ENCODE measurements at places on chromosomes 11 and 22.

- no peak for DNase-seq
Observed at GRCh38 chr11:43582863-43583462, 97.6 kb upstream of the HSD17B12 start.

GRCh38 chr11:119686177-119686882 lies 42.7 kb downstream of the NECTIN1 start:
- DNase-seq: no peak

GRCh38 chr11:90722552-90723190 lies 499.8 kb upstream of the CHORDC1 start:
- DNase-seq: no peak

- no peak for DNase-seq
Observed at GRCh38 chr11:8586805-8587204, 7.2 kb downstream of the STK33 start.

- no peak for DNase-seq
Observed at GRCh38 chr11:133992121-133992520, 35.4 kb upstream of the IGSF9B start.

DNA sequence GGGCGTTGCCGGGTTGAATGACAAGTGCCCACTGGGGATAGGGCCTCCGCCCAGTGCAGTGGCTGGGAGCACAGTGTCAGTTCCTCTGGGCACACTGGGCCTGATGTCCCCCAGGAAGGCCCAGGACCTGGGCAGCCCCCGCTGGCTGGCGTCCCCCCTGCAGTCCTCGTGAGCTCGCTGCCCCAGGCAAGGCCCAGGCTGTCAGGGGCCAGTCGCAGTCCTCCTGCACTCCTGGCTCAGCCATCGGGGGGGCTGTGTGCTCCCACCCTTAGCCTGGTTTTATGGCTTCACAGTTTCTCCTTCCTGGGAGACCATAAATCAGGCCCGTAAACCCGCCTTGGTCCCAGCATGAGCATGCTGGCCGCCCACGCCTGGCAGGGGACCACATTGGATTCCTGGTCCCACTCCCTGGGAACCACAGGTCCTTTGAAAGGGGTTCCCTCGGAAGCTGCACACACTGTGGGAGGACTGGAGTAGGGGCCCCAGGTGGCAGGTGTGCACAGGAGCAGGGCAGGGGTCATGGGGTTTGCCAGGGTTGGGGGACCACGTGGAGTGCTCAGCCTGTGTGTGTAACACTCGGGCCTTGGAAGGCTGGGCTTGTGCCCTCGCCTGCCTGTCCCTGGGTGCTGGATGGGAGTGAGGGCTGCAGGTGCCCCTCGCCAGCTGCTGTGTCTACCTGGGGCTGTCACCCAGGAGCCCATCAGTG lies 113.6 kb downstream of the KCNQ1OT1 start:
- DNase-seq: no peak

DNA sequence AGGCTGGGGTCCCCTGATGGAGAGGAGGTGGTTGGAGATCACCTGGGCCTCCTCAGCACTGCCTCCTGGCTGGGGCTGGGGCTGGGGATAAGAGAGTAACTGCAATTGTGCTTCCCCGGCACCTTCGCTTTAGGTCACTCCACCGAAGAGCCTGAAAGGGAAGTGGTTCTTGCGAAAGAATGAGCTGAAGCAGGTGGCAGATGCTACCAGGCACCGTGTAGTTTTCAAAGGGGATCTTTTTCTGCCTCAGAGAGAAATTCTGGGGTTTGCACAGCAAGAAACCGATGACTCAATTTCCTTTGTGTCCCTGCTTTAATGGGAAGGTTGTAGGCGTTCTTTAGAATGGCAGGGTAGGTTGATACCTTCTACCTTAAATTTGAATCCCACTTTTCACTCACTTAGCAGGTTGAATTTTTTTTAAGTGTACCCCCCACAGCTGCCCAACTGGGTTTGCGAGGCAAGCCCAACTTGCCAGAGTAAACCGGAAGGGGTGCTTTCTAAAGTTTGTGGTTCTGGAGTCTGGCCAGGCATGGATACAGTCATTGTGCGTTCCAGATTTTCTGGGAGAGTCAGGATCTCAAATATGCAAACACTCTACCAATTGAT lies 5.3 kb downstream of the CD44 start:
- peak; percentile 33 for DNase-seq

DNA sequence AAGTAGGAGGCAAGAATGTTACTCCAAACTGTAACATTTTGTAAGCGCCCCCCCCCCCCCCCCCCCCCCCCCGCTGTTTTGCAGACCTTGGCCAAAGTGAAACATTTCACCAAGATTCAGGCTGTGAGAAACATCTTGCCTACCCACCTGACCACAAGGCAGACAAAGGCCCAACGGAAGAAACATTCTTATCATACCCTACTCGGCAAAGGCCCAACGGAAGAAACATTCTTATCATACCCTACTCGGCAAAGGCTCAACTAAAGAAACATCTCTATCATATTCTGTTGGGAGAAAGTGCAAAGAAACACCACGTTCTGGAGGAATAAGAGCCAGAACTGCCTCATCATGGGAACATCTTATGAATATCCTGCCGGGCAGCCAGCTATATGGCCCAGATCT lies 117.1 kb downstream of the JRKL start:
- no peak for DNase-seq

- DNase-seq: peak; percentile 66
Observed at GRCh38 chr11:68213555-68214172, 568 bp upstream of the KMT5B start.

DNA sequence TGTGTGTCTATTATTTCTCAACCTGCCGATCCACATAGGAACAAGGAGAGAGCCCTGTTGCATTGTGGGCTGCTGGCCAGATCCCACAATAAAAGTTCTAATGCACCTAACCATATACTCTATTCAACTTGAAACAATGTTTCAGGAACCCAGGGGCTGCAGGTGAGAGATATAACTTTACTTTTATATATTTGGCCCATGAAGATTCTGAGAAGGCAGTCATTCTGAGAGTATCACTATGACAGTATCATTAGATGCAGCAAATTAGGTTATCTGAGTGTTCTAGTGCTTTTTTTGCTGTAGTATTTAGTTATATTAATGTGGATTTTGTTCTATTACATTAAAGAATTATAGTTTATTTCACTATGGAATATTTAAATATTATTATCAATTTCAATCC lies 655.1 kb upstream of the ARHGAP42 start:
- no peak for DNase-seq

- DNase-seq: no peak
Observed at GRCh38 chr11:104843150-104843836, 55.0 kb downstream of the CASP12 start.

- no peak for DNase-seq
Observed at GRCh38 chr11:118622376-118623268, 15.2 kb downstream of the PHLDB1 start.

- peak; percentile 54 for DNase-seq
Observed at GRCh38 chr11:8225589-8226036, 38.1 kb downstream of the LMO1 start.

GRCh38 chr11:834371-835316 lies 1.9 kb downstream of the CD151 start:
- DNase-seq: no peak

- peak; percentile 30 for DNase-seq
Observed at GRCh38 chr11:130448416-130449309, at the start of gene ADAMTS15. ADAMTS15 (plus strand) TSS chr11:130448645; CDS start chr11:130448974, 329 bp downstream.

DNA sequence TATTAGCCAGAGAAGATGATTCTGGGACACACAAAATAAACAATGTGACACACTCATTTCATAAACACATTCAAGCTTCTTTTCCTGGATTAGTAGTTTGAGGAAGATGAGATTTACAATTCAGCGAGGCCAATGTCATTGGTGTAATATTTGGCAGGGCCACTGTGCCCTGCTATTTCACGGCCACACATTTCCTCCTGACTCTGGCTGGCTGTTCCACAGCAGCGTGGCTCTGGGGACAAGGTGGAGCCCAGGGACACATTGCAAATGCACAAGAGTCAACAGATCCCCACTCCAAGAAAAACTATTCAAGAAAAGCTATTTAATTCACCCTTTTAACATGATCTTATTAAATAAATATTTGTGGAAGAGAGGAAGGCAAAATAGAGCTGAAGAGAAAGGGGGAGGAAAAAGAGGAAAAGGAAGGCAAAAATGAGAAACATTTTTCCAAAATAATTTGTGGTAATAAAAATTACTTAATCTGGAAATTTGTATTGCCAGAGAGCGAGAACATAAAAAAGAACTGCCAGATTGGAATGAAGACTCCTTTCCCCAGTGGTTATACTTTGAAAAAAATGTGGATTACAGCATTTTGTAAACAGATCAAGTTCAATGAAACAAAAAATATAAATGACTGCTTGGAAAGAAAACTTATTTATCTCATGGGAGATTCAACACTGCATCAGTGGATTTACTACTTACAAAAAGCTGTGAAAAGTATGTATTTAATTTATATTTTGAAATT lies 27.1 kb downstream of the NXPE2 start:
- DNase-seq: no peak

- no peak for DNase-seq
Observed at GRCh38 chr22:42156121-42156520, 25.5 kb upstream of the CYP2D6 start.

GRCh38 chr11:95289378-95290101 lies 58.5 kb upstream of the SESN3 start:
- DNase-seq: no peak

- no peak for DNase-seq
Observed at GRCh38 chr11:78216571-78217287, 28.0 kb downstream of the USP35 start.

- no peak for DNase-seq
Observed at GRCh38 chr22:42892571-42893316, 35.7 kb upstream of the ARFGAP3 start.

DNA sequence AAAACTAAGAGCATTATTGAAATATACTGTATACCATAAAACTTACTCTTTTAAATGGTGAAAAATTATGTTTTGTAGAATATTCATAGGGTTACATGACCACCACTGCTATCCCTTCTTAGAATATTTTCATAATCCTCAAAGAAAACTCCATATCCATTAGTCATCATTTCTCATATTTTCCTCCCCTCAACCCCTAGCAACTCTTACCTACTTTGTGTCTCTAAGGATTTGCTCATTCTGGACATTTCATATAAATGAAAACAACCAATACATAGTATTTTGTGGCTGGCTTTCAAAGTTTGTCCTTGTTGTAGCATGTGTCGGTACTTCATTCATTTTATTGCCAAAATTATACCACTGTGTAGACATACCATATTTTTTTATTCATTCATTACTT lies 863.8 kb downstream of the KCNA4 start:
- DNase-seq: no peak

GRCh38 chr11:122978299-122978620 lies 3.4 kb downstream of the BSX start:
- no peak for DNase-seq

DNA sequence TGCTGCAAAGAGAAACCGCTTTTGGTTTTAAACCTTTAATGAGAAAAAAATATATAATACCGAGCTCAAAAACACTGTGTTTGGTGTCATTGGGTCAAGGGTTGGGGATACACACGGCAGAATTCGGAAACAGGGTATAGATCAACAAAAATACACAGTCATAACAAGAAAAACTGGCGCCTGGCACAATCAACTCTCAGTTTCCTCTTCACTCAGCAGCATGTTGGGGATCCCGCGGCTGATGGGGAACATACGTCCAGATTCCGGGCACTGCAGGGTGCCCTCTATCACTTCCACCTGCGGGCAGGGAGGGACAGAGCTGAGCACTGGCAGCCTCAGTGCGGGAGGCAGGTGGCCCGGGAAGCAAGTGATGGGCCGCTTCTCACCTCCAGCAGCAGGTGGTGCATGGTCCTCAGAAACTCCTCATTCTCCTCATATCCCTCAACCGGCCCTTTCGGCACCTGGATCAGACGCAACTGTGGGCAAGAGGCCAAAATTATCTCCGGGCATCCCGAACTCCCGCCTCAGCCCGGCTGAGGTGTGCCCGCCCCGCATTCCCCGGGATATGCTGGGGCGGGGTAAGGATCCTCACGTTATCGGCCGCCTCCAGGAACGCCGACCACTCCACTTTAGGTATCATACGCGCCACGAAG lies 561 bp downstream of the TRMT112 start:
- DNase-seq: no peak

DNA sequence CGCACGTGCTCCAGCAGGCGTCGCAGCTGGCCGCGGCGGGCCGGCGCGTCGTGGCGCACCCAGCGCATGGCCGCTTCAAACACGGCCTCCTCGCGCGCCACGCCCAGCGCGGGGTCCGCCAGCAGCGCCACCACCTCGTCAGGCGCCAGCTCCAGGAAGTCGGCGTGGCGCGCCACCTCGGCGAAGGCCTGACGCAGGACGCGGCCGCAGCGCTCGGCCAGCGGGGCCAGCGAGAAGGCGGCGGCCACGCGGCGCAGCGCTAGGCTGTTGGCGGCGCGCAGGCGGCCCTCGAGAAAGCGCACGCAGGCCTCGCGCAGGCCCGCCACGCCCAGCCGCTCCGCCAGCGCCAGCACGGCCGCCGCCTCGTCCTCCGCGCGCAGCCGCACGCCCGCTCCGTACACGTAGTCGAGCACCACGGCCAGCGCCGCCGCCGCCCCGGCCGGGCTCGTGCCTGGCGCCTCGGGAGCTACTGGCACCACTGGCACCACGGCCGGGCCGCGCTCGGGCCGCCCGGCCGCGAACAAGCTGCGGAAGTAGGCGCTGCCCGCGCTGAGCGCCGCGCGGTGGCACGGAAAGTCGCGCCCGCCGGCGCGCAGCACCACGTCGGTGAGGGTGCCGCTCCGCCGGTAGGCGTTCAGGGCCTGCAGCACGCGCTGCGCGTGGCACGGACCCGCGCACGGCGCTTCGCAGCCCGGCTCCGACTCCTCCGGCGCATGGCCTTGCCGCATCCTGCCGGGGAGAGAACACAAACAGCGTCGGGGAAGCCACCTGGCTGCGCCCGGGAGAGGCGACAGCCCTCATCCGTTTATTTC lies 2.9 kb downstream of the KLHL35 start:
- peak; percentile 40 for DNase-seq

GRCh38 chr11:128359515-128359914 lies 227.8 kb downstream of the ETS1 start:
- no peak for DNase-seq

DNA sequence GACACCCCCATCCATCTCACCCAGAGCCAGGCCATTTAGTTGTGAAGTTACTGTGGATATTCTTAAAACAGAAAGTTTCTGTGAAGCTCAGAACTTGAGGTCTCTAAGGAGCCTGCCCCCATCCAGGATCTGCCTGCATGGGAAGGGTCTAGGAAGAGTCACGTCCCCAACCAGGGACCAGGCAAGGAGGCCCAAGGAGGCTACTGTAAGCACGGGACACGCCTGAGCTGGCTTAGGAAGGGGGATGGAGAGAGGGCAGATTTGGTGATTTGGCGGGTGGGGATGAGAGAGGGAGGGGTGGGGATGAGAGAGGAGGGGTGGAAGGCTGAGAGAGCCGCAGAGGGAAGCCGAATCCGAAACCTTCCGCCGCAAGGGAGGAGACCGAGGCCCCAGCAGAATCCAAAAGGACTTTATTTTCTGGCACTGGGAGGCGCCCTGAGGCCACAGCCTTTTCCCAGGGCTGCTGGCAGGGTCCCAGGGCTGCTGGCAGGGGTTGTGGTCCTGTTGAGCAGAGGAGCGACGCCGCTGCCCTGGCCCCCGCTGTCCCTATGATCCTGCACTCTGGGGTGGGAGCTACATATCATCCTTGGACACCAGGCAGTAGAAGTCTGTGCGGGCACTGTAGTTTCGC lies 9.4 kb downstream of the SIGIRR start:
- no peak for DNase-seq
